ENCODE measurements at places on chromosomes 1 and 21.
A peak's percentile ranks its signal among the peaks of the same experiment; 100 is the strongest.

- peak; percentile 44 for DNase-seq
These were observed 83.2 kb upstream of the PAPPA2 start for GRCh38 chr1:176379626-176380339.

DNA sequence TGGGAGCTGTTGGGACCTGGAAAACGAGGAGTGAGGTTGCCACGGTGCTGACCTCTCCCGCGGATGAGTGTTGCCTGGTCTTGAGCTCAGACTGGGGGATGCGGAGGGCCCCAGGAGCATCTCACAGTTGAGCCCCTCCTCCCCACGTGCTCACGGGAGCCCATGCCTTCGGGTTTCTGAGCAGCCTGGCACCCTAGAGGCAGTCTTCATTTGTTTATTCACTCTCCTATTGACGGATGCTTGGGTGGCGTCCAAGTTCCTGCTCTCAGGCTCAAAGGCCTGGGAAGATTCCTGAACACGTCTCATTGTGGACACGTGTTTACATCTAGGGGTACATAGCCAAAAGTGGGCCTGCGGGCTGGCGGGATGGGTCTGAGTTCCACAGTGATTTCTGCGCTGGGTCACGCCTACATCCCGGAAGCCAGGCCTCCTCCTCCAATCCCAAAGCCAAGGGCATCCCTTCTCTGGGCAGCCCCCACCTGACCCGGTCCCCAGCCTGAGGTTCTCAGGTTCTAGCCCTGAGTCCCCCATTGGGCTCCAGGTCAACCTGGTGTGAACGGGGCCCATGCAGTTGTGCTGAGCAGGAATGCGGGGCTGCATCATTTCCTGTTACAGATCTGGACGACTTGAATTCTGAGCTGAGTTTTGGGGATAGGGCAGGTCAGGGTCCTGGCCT is 14.7 kb downstream of the WNT3A start:
- DNase-seq, result no peak

DNA sequence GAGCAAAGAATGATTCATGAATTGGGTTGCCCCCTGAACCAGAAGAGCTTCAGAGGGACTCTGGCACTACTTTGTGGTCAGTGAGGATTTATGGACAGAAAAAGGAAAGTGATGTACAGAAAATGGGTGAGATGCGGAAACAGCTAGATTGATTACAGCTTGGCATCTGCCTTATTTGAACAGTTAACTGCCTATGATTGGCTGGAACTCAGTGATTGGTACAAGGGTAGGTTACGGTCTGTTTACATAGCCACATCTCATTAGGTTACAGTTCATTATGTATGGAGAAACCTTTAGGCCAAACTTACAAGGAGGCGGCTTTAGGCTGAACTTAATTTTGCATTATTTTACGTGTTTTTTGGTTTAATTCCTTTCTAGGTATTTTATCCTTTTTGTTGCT is 29.0 kb upstream of the RHOU start:
- DNase-seq, result no peak

- peak; percentile 44 for DNase-seq
These were observed 7.8 kb upstream of the PTPRF start for GRCh38 chr1:43522776-43523480.

DNA sequence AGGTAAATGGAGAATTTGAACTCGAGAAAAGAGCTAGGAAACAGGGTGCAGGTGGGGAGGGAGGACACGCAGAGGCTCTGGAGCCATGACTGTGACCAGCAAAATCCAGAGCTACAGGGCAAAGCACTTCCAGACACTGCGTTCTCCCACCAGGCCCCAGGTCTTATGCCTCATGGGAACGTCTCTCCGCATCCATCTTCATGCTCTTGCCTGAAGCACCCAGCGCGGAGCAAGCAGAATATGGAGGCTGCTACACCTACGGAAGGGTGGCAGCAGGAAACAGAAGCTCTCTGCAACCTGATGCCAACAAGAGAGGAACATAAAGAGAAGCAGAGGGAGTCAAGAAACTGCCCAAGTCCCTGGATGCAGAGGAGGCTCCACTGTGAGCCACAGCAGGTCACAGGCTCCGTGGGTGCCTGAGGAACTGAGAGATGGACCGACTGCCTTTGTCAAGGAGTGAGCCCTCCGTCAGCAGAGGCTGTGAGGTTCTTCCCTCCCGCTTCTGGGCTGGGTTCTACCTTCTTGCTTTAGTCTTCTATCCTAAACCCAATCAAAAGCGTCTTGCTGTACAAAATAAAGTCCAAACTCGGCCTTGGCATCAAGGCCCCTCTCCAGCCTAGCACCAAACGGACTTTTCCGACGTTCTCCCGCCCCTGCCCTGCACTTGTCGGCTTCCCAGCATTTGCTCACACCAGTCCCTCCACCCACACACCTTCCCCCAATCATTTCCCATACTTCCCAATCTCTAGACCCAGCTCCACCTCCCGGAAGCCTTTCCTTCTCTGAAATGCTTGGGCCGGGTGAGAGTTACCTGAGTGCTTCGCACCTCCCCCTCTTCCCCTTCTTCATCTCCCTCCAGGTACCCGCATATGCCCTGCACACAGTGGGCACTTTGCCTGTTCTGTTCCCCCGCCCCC is 930 bp downstream of the DHCR24 start:
- DNase-seq, result no peak

DNA sequence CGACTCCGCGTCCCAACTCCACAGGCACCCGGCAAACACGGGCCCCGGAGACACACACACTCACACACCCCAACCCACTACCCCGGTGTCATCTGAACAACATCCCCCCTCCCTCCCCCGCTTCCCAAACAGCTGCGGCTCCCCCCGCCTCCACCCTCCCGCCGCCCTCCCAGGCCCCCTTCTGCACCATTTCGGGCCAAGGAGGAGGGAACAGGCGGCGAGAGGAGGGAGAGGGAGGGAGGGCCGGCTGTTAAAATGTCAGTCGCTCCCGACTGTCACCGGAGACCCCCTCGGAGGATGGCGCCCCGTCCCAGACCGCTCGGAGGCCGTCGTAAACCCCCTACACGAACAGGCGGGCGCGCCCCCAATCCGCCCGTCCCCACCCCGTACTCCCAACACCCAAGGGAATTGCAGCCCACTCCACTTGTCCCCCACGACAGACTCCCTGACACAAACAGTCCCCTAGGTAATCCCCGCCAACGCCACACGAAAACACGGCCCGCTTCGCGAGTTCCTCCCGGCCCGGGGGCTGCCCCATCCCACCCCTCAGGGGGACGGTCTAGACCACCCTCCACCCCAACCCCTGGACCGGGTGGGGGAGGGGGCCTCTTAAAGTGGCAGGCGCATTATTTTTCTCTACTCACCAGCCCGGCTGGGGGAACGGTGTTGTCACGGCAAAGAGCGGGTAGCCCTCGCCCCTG is 583 bp downstream of the MEF2D start:
- no peak for DNase-seq

DNA sequence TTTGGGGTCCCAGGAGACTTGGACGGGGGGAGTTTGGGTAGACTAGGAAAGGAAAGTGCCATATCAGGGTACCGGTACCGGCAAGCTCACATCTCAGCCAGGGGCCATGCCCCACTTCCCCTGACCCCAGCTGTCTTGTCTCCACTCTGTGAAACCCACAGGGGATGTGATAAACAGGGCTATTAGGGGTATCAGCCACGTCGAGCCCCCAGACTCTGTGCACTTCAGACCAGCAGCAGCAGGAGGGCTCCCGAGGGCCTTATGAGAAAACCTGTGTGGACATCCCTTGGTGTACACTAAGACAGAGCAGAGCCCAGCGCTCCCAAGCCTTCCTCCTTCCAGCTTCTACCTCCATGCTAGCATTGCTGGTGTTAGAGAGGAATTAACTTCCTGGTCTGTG is 46.3 kb downstream of the TNNT2 start:
- DNase-seq, result no peak

- DNase-seq, result peak; percentile 54
These were observed 60.2 kb downstream of the GLUL start for GRCh38 chr1:182331387-182331786.

- no peak for DNase-seq
These were observed 9.9 kb downstream of the IBA57 start for GRCh38 chr1:228175316-228176023.

GRCh38 chr1:3226701-3227350 is 157.8 kb downstream of the PRDM16 start:
- DNase-seq, result no peak

- no peak for DNase-seq
These were observed 498.2 kb downstream of the PLPP3 start for GRCh38 chr1:56081173-56081572.

DNA sequence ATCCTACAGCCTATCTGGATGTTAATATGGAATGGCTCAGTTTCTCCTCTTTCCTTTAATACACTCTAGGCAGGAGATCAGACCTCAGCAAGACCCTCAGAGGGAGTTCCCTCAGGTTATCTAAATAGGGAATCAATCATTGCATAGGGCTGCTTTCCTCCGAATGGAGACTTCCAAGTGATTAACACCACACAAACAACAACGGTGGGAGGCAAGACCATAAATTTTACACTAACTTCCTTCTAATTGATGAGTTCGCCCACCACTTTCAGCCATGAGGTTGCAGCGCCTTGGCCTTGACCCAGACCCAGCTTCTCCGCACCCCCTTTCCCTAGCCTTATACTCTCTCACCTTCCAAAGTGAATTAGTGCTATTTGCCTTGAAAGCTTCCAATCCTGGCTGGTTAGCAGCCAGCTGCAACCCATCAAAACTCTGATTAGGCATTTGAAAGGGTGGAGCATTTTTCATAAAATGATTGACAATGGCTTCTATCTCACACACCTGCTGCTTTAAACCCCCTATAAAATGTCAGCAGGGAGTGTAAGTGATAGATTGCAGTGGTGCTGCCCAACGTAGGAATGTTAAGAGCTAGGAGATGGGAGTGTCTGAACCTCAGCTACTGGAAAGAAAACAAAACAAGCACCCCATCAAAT is 534.9 kb upstream of the USP24 start:
- DNase-seq, result no peak

- no peak for DNase-seq
These were observed 70.7 kb downstream of the ABCA4 start for GRCh38 chr1:94050254-94050653.

DNA sequence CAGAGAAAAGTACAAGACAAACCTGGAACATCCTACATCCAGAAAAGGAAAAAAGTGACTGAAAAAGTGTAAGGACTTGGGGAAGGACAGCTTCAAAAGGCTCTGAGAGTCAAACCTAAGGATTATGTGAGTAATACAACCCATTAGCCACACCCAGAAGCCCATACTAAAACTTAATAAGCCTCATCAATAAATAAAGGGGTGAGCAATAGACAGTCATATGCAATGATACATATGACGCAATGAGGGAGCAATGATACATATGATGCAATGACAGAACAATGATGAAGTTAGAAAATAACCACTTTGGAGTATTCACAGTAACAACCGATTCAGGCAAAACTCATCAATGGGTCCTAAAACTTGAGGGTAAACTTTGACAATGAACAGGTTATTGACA is 50.1 kb downstream of the BRWD1 start:
- peak; percentile 4 for DNase-seq

GRCh38 chr1:19811206-19811851 is 3.8 kb downstream of the RNF186 start:
- DNase-seq, result peak; percentile 33

DNA sequence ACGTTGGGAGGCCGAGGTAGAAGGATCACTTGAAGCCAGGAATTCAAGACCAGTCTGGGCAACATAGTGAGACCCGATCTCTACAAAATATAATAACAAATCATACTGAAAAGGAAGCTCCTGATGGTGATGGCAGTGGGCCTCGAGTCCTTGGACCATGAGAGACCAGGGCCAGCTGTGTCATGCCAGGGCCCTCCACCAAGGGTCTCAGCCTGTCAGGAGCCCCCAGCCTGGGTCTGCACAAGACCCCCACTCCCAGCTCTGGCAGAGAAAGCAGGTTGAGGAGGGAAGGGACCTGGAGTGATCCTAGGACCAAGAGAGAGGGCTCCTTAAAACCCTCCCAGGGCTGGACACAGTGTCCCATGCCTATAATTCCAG is 6.7 kb upstream of the CTRC start:
- DNase-seq, result no peak

- no peak for DNase-seq
These were observed 60.0 kb downstream of the MAN1A2 start for GRCh38 chr1:117427297-117427696.

DNA sequence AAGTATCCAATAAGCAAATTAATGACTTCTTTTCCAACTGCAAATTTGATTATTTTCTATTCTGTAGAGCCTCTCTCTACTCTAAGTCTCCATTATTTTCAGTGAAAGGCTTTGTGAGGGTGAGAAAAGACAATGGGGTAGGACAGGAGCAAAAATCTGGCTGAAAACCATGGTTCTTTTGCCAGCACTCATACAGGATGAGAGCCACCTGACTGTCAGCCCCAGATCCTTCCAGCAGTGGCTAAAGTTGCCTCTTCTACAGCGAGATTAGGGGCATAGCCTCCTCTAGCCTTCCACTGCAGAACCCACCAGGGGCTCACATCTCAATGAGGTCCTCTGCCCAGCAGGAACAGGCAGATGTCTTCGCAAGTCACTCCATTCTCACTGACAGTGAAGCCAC is 23.7 kb downstream of the NMNAT2 start:
- no peak for DNase-seq

GRCh38 chr1:160007577-160008200 is 24.1 kb downstream of the PIGM start:
- peak; percentile 1 for DNase-seq

DNA sequence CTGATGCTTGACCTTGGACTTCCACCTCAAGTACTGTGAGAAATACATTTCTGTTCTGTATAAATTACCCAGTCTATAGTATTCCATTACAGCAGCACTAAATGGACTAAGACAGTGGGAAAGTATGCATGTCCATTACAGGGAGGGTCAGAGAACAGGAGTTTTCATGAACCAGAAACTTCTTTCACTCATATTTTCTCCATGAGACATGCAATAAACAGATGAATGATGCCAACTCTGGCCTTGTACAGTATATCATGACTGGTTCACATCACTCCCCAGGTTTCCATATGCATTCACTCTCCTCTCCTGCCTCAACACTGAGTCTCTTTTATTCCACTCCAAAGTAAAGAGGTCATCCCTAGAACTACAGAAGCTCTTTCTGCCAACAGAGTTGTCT is 4.5 kb upstream of the IFI16 start:
- no peak for DNase-seq

- DNase-seq, result no peak
These were observed 26.9 kb downstream of the LBR start for GRCh38 chr1:225400968-225401367.

- peak; percentile 87 for DNase-seq
These were observed 811 bp downstream of the SH3D21 start for GRCh38 chr1:36306902-36307456.

- DNase-seq, result no peak
These were observed 224.4 kb upstream of the POU3F1 start for GRCh38 chr1:38270849-38271633.

DNA sequence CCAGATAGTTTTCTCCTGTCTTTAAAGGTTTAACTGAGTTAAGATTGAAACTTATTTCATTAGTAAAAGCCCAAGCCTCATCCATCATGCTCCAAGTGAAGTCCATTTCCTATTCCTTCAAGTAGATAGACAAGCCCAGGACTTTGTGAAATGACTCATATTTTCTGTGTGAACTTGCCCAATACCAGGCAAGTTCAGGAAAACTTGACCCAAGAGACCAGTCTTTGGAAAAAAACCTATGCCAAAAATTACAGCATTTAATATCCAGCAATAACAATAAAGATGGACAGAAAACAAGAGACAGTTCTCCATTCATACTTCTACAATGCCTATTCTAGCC is 405 bp upstream of the RAB29 start:
- peak; percentile 56 for DNase-seq

Measured in MV-4-11 (cell line).